ENCODE measurements at places on chromosomes 11 and 22. TPM values are rescaled to one million over a fixed set of nuclear protein-coding genes. Genes with fewer than 3 reads are reported as not detected.

Gene ZNRF3
- 2.0 TPM for total RNA-seq

Gene CNIH2
- total RNA-seq, result not detected

Gene SLC1A2
- total RNA-seq, result not detected

Gene UPK3A
- total RNA-seq, result not detected

Gene GDPD4
- total RNA-seq, result not detected

Gene MICALL1
- total RNA-seq, result 20.7 TPM

GRCh38 chr11:60777572-60777971 is 7.6 kb upstream of the MS4A10 start:
- peak; percentile 98 for DNase-seq

DNA sequence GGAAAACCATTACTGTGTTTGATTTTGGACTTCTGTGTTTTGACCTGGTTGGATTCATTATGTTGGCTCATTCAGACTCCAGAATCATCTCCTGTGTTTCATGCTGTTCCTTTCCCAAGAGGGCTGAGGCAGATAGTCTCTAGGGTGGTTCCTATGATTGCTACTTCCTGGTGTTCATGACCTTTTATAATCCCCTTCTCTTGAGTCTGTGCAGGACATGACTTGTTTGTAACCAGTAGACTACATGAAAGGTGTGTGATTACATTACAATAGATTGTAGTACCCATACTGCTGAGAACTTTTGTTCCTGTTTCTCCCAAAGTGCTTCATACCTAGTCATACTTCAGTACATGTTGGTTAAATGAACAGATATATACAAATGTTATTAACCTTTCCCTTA is 700.6 kb downstream of the METTL15 start:
- DNase-seq, result no peak

DNA sequence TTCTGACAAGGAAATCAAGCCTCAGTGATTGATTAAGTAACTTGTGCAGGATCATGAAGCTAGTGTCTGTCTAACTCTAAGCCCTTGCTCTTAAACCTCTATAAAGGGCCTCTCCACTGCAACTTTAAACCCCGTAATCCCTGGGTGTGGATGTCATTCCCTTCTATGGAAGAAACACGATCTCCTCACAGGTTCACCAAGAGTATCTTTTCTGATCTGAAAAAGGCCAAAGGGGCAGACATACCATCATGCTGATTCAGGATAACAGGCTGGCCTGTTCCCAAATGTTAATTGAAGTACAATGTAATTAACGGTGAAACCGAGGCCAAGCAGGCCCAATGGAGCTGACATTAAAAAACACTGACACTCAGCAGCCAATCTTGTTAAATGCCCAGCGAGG is 17.1 kb downstream of the TTC12 start:
- no peak for DNase-seq

GRCh38 chr22:27473533-27473932 is 328.0 kb downstream of the MN1 start:
- DNase-seq, result no peak

GRCh38 chr11:11989774-11990744 is 18.4 kb downstream of the DKK3 start:
- peak; percentile 88 for DNase-seq

DNA sequence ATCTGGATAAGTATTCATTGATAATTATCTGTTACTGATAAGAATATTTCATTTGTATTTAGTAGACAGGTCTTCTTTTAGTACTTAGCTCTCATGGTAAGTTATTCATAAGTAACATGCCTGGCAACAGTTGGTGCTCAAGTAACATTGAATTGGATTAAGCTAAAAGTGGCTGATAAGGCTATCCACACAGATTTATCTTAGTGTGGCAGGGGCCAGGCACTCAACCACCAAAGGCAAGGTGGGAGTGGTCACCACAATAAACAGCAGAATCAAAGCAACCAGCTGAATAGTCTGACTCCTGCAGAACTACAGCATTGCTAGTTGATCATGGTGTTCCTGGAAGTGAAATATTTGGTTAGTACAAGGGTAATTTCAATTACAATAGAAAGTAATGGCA is 33.0 kb upstream of the NARS2 start:
- DNase-seq, result no peak

DNA sequence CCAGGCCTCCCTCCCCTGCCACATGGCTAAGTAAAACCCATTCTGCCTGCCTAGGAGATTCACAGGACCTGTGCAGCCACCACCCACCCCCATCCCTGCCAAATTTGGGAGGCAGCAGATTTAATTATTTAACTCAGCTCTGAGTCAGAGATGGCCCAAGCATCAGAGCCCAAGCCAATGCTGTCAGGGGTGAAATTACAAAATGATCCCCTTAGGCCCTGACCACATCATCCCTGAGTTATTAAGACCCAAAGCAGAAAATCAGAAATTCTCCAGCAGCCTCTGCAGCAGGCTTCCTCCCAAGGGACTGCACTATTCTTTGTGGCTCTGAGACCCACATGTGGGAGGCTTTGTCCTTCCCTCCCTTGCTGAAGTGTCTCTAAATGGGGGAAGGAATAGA is 52.8 kb upstream of the RRAS2 start:
- no peak for DNase-seq

- no peak for DNase-seq
These were observed 58.4 kb upstream of the NUP50 start for GRCh38 chr22:45105281-45105702.

DNA sequence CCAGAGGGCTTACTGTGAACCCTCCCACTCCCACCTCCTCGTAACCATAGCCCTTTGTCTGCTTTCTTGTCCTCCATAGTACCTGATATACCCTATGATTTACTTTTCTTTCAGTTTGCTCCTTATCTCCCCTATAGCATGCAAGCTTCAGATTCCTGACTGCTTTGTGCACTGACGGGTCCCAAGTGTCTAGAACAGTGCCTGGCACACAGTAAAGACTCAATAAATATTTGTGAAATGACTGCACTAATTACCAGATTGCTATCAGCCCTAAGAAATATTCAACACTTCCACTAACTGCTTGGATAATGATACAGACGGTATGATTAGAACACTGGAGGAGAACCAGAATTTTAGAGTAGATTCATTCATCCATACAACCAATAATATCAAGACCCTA is 33.0 kb downstream of the ISX start:
- DNase-seq, result no peak

Measured in lung microvascular endothelial cell (primary cell).